DMS 273 treated with DMSO at 0.1 percent for 48 hours (cell line): ENCODE measurements at places on chromosomes 5 and 9.

- DNase-seq: no peak
Observed at GRCh38 chr9:133529457-133529856, 4.7 kb upstream of the MYMK start.

- DNase-seq: no peak
Observed at GRCh38 chr5:102931085-102931725, 176.1 kb downstream of the PAM start.

GRCh38 chr9:108156270-108156998 is 666.9 kb upstream of the KLF4 start:
- DNase-seq: no peak

- DNase-seq: no peak
Observed at GRCh38 chr5:37875051-37875787, 35.4 kb upstream of the GDNF start.

GRCh38 chr5:128649192-128649591 is 111.1 kb upstream of the FBN2 start:
- no peak for DNase-seq

- DNase-seq: no peak
Observed at GRCh38 chr9:91421971-91422757, 1.5 kb downstream of the NFIL3 start.

GRCh38 chr9:114281473-114282103 is 41.3 kb upstream of the ORM1 start:
- DNase-seq: no peak

GRCh38 chr5:58016358-58016757 is 443.5 kb downstream of the PLK2 start:
- no peak for DNase-seq

- no peak for DNase-seq
Observed at GRCh38 chr9:71223953-71224538, 102.6 kb upstream of the TRPM3 start.
